Right cardiac atrium (tissue), 5 donors: ENCODE measurements at places on chromosomes 4 and X. TPM values are rescaled to one million over a fixed set of nuclear protein-coding genes. Genes with fewer than 3 reads are reported as not detected.
A peak's percentile ranks its signal among the peaks of the same experiment; 100 is the strongest.

- DNase-seq = no peak
Observed at GRCh38 chr4:92234393-92235176, 69.2 kb upstream of the GRID2 start.

GRCh38 chrX:50581405-50581804, 110.8 kb upstream of the DGKK start:
- no peak for DNase-seq

DNA sequence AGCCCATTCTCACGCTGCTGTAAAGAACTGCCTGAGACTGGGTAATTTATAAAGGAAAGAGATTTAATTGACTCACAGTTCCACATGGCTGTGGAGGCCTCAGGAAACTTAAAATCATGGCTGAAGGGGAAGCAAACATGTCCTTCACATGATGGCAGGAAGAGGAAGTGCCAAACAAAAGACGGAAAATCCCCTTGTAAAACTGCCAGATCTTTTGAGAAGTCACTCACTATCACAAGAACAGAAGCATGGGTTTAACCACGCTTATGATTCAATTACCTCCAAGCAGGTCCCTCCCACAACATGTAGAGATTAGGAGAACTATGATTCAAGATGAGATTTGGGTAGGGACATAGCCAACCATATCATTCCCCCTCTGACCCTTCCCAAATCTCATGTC, 335.5 kb downstream of the IL15 start:
- no peak for DNase-seq

LYAR gene
- 10.7 TPM for total RNA-seq

DNA sequence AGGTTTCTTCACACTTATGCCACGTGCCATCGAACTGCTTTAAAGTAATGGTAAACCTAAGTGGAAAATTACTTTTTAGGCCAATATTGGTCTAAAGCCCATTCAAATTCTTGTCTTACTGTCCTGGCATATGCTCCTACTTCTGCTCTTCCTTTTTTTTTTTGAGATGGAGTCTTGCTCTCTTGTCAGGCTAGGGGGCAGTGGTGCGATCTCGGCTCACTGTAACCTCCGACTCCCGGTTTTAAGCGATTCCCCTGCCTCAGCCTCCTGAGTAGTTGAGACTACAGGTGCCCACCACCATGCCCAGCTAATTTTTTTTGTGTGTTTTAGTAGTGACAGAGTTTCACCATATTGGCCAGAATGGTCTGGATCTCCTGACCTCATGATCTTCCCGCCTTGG, 129.0 kb upstream of the TECRL start:
- DNase-seq = no peak

GRCh38 chr4:6746721-6747293, 30.8 kb downstream of the BLOC1S4 start:
- peak; percentile 83 for DNase-seq

P2RY8 gene
- total RNA-seq = 3.8 TPM

GC gene
- total RNA-seq = not detected

DNA sequence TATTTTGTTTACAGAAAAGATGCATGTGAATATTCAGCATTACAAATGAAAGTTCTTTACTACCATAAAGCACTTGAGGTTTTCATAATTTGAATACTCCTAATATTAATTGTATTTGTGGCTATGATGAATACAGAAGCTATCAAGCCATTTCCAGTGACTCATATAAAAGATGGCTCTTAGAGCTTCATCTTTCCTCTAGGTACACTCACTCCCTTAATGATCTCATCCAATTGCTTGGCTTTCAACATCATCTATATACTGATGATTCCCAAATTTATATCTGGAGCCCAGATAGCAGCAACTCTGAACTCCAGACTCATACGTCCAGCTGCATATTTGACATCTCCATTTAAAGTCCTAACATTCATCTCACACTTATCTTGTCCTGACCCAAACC, 183.4 kb upstream of the FAM241A start:
- no peak for DNase-seq

GRCh38 chrX:93422693-93423092, 250.7 kb downstream of the NAP1L3 start:
- DNase-seq = no peak

SPATA4 gene
- total RNA-seq = not detected

DNA sequence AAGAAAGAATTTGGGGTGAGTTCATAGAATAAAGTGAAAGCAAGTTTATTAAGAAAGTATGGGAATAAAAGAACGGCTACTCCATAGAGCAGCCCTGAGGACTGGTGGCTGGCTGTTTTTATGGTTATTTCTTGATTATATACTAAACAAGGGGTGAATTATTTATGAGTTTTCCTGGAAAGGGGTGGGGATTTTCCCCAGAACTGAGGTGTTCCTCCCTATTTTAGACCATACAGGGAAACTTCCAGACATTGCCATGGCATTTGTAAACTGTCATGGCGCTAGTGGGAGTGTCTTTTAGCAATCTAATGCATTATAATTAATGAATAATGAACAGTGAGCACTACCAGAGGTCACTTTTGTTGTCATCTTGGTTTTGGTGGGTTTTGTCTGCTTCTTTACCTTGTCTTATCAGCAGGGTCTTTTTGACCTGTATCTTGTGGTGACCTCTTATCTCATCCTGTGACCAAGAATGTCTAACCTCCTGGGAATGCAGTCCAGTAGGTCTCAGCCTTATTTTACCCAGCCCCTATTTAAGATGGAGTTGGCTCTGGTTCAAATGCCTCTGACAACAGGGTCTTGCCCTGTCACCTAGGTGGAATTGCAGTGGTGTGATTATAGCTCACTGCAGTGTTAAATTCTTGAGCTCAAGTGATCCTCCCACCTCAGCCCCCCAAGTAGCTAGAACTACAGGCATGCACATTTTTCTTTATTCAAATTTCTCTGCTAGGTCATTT, 27.1 kb downstream of the RAPGEF2 start:
- DNase-seq = no peak

- peak; percentile 33 for DNase-seq
Observed at GRCh38 chrX:13250826-13251580, 68.8 kb downstream of the ATXN3L start.

BEX2 gene
- 24.9 TPM for total RNA-seq

PARM1 gene
- total RNA-seq = 77.2 TPM

GRCh38 chrX:14529290-14529989, at the start of gene GLRA2:
TSS of gene GLRA2 (plus strand) at chrX:14529536. CDS start at chrX:14530058, 522 bp downstream.
- no peak for DNase-seq

- no peak for DNase-seq
Observed at GRCh38 chrX:129661369-129661768, 6.6 kb upstream of the APLN start.

DNA sequence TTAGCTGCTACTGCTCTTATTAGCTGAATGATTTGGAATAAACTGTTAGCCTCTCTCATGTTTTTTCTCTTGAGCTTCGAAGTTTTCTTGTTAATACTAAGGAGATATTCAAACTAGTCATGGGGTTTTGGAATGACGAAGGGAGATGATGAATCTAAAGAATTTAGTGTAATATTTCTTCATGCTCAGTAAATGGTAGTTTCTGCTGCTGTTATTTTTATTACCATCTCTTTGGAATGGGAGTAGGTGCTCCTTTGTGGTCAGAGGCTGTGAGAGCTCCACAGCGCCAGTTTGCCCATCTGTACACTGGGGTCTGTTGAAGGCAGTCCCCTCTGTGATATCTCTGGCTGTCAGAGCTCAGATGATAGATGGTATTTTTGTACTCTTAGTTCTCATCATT, 33.7 kb downstream of the HTT start:
- DNase-seq = no peak

DNA sequence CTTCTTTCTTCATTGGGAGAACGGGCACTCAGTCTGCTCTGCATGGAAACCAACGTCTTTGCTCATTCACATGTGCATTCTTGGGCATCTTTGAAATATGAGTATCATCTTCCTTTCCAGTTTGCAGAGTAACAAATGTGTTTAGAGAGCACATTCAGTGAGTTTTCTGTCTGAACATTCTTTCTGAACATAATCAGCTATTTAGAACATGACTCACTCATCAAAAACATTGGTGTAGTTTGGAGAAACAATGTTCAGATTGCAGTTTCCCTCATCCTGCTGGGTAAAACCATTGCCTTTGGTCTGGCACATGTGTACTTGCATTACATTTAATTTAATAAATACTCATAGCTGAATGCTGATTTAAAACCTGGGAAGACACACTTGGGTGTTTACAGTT, 81.5 kb upstream of the F9 start:
- no peak for DNase-seq

DNA sequence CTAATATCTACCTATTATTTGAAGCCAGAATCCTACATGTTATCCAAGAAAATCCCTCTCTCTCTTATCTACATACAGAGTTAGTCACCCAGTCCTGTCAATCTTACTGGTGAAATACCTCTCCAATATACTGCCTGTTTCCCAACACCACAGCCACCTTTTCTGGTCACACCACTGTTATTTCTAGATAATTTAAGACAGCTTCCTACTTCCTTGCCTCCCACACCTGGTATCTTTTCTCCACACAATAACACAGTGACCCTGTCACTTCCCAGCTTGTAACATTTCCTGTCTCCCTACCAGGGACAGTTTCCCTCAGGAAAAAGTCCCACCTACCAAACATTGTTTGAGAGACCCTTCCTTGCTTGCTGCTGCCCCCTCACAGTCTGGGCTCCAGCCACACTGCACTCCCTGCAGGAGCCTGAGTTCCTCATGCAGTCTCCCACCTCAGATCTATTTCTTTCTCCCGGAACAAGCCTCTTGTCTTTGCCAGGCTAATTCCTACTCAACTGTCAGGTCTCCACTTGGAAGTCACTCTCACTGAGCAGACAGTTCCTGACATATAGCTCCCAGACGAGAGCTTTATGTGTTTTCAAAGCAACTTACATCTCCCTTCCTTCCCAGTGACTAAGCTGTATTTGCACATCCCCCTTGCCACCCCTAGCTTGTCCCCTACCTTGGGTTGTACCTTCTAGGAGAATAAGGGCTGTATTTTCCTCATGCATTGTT, 73.6 kb upstream of the QRFPR start:
- DNase-seq = no peak

- peak; percentile 34 for DNase-seq
Observed at GRCh38 chr4:94603170-94603747, 151.5 kb downstream of the PDLIM5 start.

IL13RA2 gene
- total RNA-seq = not detected

APELA gene
- total RNA-seq = not detected

RHOXF2 gene
- not detected for total RNA-seq

- DNase-seq = no peak
Observed at GRCh38 chrX:16718824-16719333, 533 bp upstream of the SYAP1 start.
